ENCODE measurements at places on chromosomes 6 and 20.

DNA sequence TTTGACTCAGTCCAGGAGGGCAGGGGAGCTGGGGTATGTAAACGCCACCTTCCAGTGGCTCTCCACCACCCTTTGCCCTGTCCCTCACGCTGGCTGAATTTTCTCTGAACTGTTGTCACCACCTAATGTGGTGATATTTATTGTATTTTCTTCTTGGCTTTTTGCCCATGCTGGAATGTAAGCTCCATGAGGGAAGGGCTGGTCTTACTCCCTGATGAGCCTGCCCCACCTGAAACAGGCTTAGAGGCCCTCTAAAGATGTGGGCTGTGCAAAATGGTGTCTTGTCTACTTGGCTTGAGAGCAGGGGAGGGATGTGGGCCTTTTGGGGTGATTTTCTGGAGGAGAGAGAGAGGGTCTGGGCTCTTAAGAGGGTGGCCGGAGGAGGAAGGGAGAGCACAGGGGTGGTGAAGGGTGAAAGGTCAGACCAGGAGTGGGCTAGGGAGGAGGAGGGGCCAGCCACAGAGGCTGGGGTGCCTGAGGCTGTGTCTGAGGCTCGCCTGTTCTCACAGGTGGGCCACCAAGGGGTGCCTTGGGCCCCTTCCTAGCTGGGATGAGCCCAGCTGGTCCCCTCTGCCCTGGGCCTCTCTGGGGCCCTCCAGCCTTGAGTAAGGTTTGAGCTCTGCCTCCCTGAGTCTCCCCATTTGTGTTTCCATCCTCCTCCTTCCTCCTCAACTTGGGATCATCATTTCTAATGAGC lies 37.3 kb downstream of the SPDEF start:
- DNase-seq = no peak

GRCh38 chr6:36865835-36866234 lies 8.8 kb downstream of the PPIL1 start:
- DNase-seq = no peak

GRCh38 chr6:152348116-152348515 lies 289.0 kb downstream of the SYNE1 start:
- DNase-seq = no peak

DNA sequence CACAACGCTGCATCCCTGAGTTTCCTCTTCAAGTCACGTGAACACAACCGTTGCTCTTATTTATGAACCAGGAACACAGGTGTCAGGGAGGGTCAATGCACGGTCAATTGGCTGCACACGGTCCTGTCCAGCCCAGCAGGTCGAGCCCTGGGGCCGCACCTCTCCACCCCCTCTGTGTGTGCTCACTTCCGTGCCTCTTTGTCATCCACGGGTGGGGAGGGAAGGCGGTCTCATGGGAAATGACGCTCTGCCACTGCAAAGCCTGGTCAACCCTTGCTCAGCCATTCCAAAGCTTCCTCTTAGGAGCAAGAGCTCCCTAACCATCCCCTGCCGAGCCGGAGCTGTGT lies 38.7 kb downstream of the DACT2 start:
- DNase-seq = no peak

DNA sequence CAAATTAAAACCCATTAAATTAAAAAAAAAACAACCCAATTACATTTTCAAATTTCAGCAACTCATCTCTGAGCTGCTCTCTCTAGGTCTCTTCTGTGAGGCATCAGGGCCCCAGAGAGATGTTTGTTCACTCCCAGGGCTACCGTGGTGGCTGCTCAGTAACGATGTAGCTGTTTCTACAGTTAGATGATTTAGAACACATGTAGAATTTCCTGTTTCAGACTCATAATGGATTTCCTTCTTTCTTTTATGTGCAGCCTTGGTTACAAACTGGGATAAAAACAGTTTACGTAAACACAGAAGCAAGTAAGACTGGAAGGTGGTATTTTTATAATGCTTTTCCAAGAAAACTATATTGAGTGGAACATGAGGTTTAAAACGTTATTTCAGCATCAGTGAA lies 116.1 kb upstream of the CCN2 start:
- no peak for DNase-seq

DNA sequence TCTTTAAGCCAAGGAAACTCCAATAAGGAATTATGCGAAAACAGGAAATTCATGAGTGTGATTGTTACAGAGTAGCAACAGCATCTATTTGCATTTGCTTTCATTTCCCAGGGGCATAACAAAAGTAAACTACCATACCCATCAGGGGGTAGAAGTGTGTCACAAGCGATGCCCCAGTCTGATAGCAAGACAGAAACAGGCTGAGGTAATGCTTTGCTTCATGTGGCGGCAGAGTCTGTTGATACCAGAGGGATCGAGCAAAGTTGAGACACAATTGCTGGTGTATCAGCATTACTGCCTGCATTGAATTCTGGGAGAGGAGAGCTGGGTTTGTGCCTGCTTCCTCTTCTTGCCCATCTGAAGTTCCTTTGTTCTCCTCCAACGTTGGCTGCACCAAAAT lies 51.2 kb upstream of the LYRM2 start:
- no peak for DNase-seq

- no peak for DNase-seq
Observed at GRCh38 chr6:1496836-1497760, 107.7 kb downstream of the FOXF2 start.

DNA sequence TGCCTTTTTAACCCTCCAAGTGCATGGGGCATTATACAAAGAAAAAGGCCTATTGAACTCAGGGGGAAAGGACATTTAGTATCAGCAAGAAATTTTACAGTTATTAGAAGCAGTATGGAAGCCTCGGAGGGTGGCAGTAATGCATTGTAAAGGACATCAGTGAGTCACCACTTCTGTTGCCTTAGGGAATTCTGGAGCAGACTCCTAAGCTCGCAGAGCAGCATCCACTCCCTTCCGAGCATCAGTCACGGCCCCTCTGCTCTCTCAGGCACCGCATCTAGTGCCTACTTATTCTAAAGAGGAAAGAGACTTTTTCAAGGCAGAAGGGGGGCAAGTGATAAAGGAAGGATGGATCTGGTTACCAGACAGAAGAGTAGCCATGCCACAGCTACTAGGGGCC lies 296.5 kb downstream of the RNGTT start:
- DNase-seq = no peak

- DNase-seq = no peak
Observed at GRCh38 chr20:8782804-8783203, 286.1 kb upstream of the PLCB4 start.

- no peak for DNase-seq
Observed at GRCh38 chr6:29769336-29769735, 46.1 kb downstream of the HLA-F start.

DNA sequence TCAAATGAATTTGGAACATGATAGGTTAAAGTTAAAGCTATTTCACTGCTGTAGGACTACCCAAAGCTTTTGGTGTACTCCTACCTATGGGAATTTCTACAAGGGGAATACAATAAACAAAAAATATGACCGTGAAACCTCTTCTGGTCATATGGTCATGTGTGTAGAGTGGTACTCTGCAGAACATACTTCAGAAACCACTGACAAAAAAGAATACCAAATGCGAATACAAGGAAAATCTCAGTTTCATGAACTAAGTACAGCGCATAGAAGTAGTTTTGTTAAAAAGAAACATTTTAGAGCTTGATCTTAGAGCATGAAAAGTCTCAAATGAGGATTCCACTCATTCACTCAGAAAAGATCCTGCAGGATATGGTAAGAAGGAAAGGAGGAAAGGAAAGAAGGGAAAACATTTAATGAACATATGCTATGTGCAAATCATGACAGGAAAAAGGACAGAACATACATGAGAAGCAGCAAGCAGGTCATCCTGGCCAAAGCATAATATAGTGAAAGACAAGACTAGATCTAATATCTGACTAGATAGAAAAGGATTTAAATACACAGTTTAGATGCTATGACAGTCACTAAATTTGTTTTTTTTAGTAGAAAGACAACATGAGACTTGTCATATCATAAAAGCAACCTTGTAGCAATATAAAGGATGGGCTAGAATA lies 36.5 kb downstream of the SNX14 start:
- DNase-seq = no peak

DNA sequence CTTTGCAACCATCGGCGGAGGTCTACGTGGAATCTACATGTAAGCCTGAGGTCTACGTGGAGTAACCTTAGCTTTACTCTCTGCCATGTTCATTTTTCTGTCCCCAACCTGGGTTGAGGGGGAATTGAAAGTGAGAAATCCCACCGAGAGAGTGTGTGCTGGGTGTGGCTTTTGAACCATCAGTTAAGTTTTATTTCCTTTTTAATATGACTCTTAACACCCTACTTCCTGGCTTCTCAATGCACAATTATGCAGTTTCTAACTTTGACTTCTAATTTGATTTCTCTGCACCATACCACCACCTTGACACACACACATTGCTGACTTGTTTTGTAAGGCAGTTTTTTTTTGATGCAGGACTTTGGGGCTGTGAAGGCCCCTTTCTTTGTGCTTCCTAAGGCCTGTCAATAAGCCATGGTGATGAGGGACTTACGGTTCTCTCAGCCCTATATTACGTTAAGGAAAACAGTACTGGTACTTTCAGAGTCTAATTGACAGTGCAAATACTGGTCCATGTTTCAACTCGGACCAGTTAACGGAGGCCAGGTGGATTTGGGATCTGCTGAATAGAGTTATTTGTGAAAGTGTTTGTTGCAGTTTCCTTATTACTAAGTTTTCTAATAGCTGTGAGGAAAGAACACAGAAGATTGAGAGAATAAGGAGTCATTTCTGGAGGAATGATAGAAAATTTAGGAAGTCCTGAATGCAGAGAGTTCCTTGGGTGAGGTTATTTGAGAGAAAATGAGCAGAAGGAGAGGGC lies 206.5 kb downstream of the JARID2 start:
- no peak for DNase-seq

GRCh38 chr20:51286758-51287157 lies 255.8 kb downstream of the NFATC2 start:
- no peak for DNase-seq

DNA sequence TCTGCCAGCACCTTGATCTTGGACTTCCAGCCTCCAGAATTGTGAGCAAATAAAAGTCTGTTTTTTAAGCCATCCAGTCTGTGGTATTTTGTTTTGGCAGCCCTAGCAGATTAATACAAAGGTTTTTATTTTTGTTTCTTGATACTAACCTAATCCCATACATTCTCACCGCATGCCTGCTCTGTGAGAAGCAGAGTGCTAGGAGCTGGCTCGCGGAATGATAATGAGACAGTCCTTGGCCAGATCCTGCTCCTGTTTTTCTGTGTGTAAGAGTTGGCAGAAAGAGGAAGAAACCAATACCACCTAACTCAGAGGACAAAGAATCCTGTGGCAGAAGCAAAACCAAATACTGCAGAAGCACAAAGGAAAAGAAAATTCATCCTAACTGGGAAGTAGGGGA lies 82.6 kb downstream of the KIF16B start:
- no peak for DNase-seq

DNA sequence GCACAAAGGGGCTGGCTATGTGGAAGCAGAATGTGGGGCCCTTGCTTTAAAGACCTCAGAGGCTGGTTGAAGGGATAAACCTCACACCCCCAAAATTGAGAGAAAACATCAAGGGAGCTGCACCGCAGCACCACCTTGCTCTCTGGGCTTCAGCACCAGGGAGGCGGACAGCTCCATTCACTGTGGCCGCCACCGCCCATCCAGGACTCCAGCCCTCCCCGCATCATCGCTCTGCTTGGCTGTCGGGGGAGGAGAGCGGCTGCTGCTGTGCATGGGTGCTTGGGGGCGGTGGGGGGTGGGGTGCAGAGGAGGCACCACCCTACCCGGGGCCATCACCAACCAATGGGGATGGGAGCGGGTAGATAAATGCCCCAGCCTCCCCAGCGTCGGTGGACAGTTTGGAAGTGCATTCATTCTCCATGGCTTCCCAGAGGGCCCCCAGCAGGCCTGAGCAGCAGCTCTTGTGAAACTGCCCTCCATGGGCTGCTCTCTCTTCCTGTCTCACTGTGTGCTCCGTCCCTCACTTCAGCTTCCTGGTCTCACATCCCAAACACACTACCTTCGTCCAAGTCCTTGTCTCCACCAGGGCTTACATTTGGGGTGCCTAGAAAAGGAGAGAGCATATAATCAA lies 75.7 kb upstream of the BHLHE23 start:
- no peak for DNase-seq

DNA sequence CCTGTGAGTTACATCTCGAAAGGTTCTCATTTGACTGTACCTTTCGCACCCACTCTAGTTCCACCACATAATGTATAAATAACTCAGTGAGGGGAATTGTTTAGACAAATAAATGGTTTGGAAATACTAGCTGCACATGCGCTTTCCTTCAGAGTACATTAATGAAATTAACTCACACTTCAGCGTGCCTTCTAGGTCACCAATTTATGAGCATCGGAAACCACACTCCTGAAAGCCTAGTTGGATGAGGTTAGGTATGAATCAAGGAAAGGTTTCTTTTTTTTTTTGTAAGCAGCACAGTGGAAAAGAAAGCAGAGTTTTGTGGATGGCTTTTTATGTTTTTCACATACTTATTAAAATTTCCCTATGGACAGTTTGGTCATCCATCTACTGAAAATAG lies 247.8 kb upstream of the TCF21 start:
- no peak for DNase-seq

DNA sequence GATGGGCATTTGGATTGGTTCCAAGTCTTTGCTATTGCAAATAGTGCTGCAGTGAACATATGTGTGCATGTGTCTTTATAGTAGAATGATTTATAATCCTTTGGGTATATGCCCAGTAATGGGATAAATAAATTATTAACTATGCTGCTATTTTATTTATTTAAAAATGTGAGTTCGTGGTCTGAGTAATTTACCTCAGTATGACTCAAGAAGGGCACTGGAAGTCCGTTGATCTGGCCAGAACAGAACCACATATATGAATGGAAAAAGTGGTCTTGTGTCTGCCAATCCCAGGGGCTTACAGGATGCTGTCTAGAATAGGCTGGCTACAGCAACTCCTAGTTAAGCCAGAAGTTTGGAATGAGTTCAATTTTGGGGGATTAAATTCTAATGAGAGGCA lies 27.6 kb upstream of the HLA-C start:
- no peak for DNase-seq

DNA sequence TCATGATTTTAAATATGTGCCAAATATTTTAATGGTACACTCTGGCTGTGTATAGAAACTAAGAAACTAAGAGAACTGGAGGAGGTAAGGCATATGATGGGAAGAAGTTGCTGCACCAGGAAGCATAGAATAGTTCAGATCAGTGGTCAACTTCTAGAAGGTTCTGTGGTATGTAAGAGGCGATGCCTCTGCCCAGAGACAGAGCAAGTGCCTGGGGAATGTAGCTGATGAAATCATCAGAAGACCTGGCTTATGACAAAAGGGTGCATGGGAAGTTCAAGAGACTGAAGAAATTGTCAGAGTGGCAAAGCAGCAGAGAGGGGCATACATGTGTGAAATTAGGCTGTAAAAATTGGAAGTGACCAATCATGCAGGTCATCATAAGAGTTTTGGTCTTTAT lies 580.8 kb downstream of the BMP2 start:
- DNase-seq = no peak

DNA sequence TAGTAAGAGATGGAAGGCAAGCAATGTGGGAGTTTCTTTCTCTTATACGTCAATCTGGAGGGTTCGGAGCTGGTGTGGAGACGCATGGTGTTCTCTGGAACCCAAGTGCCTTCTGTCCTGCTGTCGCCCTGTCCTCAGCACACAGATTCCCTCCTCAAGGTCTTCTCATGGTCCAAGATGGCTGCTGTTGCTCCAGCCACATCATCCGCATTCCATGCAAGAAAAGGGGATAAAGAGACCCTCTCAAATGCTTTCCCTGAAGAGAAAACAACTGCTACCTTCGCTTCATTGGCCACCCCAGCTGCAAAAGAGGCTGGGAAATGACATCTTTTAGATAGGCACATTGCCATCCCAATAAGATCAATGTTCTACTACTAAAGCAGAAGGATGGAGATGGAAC lies 151.2 kb downstream of the ANKRD60 start:
- DNase-seq = no peak

- no peak for DNase-seq
Observed at GRCh38 chr20:49765413-49765736, 47.3 kb upstream of the SLC9A8 start.

All from DMS79 (cell line).